Astrocyte of the cerebellum (primary cell): ENCODE measurements at places on chromosomes 1 and 21.

- no peak for DNase-seq
Measured at GRCh38 chr1:182003953-182004586, 57.4 kb downstream of the ZNF648 start.

GRCh38 chr1:196317535-196318522 lies 290.4 kb downstream of the KCNT2 start:
- peak; percentile 34 for DNase-seq

- DNase-seq = no peak
Measured at GRCh38 chr1:113125517-113125916, 52.5 kb downstream of the LRIG2 start.

- no peak for DNase-seq
Measured at GRCh38 chr21:18000981-18001686, 182.0 kb upstream of the C21orf91 start.
